Endothelial cell (in vitro differentiated cells): ENCODE measurements at places on chromosomes 2 and 18.
A peak's percentile ranks its signal among the peaks of the same experiment; 100 is the strongest.

GRCh38 chr2:176504440-176504839 lies 235.2 kb downstream of the MTX2 start:
- no peak for DNase-seq

DNA sequence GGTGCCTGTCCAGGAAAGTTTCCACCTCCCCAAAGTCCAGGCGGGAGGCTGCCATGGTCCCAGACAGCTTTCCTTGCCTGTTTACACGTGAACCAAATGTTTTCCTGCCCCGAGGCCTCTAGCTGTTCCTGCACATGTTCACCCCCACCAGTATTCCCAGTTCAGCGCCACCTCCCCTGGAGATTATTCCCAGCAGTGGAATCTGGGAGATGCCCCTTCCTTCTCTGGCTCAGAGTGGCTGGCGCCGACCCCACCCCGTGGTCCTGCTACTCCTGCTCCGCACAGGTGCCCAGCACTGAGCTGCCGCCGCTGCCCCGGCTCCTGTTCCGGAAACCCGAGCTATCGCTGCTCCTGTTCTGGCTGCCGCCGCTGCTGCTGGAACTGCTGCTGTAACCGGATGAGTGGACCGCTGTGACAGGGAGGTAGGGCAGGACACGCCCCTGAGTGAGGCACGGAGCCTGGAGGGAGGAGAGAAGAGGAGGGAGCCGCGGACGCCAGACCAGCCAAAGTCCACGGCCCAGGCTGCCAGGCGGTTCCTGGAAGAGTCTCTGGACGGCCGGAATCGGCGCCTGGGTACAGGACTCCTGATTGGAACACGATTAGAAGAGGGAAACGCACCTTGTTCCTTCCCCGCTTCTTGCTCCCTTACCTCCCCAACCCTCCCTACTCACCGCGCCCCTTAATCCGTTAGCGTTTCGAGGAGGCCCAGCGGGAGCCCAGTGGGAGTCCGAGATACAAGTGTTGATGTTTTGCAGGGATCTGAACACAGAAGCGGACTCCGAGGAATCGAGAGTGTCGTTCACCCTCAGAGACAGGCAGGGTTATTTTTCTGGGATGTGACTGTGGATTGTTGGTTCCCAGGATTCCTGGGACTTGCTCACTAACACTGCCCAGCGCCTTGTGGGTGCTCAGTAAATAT lies at the start of gene PDE11A:
Gene PDE11A (minus strand): TSS at position 395 of the 919 bp plus-strand sequence. CDS start 340 bp downstream, at position 55.
- DNase-seq = peak; percentile 70

- no peak for DNase-seq
Observed at GRCh38 chr2:25402477-25402876, 60.8 kb upstream of the DNMT3A start.

GRCh38 chr2:7634409-7634808 lies 717.2 kb downstream of the RNF144A start:
- no peak for DNase-seq

DNA sequence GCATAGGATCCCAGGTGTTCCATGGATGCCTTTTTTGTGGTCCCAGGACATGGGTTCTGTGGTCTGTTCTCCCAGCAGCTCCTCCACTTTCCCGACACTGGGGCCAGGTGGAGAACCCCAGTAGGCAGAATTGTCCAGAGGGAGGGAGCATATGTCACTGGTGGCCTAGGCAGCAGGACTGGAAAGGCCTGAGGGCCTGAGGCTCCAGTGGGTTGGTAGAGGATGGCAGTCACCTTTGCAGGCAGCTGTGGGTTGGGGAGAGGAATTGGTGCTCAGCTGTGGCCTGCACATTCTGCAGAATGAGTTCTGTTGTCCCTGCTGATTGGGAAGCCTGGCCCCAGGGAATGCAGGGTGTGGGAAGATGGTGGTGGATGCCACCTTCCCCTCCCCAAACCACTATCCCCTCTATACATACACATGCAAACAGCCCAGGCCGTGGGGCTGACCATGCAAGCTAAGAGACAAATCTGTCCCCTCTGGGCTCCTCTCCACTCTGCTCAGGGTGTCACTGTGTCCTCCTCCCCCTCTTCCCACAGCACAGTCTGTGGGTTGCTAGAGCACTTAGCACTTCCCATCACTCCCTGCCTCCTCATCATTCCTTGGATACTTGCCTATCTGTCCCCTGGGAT lies 11.4 kb downstream of the CTIF start:
- no peak for DNase-seq
